ENCODE measurements at places on chromosomes 2 and 18.

- DNase-seq: peak; percentile 76
Observed at GRCh38 chr2:10329880-10330699, 27.4 kb downstream of the HPCAL1 start.

DNA sequence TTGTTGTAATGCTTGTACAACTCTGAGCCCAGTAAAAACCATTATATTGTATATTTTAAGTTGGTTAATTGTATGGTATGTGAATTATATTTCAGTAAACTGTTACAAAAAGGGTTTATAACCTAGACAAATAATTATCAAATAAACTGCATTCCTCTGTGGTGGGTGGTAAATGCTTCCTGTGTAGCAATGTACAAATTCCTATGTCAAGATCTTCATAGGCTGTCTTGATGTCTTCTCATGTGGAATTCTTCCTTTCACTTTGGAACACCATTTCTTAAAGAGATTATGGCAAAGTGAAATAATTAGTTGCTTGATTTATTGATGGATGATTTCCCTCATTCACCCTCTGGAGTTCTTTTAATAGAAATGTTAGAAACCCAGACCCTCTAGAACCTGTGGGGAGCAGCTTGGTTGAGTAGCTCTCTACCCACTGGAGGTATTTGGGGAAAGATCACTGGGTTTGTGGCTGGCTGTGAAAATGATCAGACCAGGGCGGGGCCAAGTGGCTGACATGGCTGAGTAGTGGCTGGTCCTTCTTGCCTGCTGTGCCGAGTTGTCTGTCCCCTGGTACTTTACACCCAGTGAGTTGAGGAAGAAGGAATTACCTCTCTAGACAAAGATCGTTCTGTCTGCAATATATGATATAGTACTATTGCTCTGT is 22.4 kb upstream of the MGAT5 start:
- no peak for DNase-seq

GRCh38 chr2:98607104-98607503 is 1.2 kb downstream of the COA5 start:
- DNase-seq: no peak

DNA sequence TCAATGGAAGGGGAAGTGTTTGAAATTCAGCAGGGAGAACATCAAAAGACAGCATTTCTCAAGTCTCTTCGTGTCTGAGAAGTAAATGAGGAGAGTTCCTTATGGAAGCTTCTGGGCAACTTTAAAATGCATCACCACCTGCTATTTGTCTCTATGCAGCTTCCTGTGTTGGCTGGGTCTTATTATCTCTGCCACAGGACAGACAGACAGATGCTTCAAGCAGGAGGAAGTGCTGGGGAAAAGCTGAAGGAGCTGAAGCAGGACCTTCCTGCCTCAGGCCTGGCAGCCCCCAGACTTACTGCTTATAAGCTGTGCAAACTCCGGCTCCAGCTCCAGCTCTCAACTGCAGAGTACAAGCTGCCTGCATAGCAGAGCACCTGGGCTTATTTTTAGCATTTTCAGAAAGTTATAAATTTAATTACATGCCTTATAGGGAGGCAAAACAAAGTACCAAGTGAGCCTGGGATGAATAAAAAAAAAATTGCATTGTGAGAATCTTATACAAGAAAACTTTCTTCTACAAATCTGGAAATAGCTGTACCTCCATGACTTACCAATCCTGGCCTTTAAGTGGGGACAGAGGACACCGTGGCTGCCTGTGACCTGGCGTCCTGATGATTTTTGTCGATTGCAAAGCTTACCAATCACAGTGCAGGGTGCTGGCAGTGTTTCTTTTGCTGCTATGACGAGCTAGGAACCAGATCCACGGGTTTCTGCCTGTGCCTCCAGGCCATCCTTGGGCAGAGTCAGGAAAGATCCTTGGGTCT is 206.3 kb downstream of the SEPTIN10 start:
- no peak for DNase-seq

- no peak for DNase-seq
Observed at GRCh38 chr18:25062720-25063119, 289.2 kb downstream of the ZNF521 start.

DNA sequence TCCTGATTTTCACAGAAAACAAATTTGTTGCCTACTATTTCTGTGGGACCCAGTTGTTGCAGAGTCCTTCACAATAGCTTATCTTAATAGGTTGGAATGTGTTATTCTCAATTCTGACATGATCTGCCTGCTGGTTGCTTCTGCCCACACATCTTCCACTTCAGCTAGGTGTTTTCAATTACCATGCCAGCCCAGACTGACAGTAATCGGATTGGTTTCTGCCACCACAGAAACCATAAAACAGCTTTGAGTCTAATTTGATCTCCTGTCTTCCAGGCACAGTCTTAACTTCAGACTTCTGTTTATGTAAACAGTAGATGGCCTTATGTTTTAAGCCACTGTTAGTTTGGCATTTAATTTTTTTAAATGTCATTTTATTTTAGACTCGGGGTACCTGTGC is 248.2 kb upstream of the RBMS1 start:
- DNase-seq: no peak

DNA sequence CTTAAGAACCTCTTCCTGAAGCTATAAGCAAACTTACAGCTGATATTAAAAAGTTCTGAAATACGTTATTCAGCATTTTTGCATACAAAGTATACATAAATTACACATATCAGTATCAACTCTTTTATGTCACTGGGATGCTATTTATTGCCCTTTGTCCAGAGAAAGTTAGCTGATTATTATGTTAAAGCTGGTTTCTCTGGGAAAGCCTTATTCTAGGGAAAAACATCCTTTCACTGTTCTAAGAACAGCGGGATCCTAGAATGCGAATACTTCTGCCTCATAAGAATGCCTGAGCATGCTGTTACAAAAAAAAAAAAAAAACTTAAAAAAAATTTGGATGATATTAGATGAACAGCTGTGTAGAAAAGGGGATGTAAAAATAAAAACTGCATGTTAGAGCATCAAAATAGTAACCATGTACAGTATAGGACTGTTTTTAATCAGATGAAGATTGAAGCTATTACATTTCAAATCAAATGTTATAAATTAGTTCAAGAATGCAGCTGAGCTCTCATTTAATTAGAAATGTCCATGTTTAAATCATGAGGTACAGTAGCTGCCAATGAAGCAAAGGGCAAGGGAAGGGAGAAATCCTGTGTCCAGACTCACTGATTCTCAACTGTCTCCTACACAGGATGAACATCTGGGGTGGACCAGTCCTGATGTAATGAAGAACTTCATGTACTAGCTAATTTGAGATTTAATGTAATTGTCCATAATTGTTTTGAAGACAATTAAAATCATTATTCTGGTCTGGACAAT is 8.2 kb downstream of the FTCDNL1 start:
- no peak for DNase-seq
